ENCODE measurements at places on chromosomes 12 and 14. TPM values are rescaled to one million over a fixed set of nuclear protein-coding genes. Genes with fewer than 3 reads are reported as not detected.

GRCh38 chr14:30272848-30273832 is 285.8 kb upstream of the G2E3 start:
- no peak for DNase-seq

GRCh38 chr12:71504476-71504875 is 64.9 kb downstream of the LGR5 start:
- no peak for DNase-seq

DNA sequence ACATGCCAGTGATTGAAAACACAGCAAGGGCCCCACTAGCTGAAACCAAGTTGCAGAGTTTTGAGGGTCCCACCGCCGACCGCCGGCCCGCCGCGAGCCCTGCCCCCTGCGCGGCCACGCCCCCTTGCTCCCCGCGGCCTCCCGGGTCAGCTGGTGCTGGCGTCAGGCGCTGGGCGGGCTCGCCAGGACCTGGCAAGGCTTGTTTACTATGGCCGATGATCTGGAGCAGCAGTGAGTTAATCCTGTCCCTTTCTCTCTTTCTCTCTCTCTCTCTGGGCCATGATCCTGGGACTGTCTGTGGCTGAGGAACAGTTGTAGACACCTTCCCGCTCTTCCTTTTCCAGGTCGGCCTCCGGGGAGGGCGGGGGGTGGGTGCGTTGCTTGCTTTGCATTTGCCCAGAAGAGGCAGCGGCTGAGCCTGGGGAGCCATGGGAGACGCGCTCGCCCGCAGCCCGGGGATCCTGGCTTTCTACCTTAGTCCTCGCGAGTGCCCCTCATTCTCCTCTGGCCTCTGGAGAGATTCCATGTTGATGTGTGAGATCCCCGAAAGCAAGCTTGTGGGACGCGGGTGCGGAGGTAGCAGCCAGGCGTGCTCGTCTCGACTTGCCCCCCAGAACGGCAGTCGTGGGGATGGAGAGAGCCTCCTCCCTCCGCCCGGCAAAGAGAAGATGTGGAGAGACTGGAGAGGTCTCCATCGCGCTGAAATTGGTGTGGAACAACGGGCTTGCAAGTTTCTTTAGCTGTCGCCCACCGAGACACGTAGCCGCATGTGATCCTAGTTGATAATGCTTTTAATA is at the start of gene ABHD4:
ABHD4 (plus strand) TSS at position 202 of the 797 bp plus-strand sequence; CDS start at position 209, 7 bp downstream.
- DNase-seq = peak; percentile 75

DNA sequence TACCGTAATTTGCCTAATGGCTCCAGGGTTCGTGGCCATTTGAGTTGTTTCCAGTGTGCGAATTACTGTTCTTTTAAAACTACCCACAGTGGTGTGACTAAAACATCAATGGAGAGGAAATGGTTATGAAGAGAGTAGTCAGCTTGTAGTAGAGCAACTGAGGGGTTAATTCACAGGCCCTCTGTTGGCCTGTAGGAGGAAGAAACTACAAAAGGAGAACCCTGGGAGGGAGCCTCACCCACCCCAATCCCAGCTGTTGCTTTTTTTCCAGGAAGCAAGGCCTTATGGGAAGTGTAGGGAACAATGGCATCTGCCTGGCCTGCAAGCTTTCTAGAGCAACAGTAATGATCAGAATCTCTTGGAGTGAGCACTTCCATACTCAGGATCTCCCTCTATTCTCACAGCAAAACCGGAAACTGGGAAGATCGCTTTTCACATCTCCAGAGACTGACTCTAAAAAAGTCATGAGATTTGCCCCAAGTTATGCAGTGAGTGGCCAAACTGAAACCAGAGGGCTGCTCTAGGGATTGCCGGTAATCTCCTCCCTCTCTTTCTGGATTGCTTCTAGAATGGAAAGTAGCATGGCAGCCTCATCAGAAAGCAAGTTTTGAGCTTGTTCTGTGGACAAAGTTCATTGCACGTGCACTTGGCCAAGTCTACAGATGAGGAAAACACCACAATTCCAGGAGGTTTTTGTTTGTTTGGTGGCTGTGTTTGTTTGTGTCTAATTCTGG is 125.3 kb upstream of the PWP1 start:
- DNase-seq = no peak

DNA sequence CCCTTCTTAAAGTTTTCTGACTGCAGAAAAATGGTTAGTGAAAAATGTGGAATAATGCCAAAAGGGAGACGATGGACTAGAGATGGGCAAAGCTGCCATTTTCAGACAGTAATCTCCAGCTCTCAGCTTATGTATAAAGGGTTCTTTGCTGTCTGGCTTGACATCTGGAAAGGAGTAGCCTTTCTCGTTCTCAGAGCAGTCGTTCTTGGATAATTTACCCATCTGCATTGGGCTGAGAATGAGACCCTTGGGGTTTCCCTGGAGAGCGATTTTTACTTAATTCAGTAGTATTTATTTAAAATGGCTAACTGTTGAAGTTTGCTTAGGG is 1.2 kb downstream of the NUDT4 start:
- DNase-seq = no peak

DNA sequence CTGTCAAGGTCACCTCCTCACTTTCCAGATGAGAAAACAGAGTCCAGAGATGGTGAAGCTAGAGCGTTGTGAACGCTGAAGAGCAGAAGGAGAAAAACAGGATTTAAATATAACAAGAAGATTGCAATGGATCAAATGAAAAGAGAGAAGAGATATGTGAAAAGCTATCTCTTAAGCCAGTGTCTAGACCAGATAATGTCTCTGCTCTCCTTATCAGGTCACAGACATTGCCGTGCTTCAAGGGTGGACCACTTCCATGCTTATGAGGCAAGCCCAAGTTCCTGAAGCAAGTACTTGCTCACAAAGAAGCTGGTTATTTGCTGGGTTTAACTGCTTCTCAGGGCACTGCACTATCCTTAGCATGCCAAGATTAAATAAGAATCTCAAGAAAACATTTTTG is 31.6 kb upstream of the FRS2 start:
- DNase-seq = no peak

- DNase-seq = no peak
These were observed 11.5 kb downstream of the CCDC198 start for GRCh38 chr14:57482120-57482519.

DNA sequence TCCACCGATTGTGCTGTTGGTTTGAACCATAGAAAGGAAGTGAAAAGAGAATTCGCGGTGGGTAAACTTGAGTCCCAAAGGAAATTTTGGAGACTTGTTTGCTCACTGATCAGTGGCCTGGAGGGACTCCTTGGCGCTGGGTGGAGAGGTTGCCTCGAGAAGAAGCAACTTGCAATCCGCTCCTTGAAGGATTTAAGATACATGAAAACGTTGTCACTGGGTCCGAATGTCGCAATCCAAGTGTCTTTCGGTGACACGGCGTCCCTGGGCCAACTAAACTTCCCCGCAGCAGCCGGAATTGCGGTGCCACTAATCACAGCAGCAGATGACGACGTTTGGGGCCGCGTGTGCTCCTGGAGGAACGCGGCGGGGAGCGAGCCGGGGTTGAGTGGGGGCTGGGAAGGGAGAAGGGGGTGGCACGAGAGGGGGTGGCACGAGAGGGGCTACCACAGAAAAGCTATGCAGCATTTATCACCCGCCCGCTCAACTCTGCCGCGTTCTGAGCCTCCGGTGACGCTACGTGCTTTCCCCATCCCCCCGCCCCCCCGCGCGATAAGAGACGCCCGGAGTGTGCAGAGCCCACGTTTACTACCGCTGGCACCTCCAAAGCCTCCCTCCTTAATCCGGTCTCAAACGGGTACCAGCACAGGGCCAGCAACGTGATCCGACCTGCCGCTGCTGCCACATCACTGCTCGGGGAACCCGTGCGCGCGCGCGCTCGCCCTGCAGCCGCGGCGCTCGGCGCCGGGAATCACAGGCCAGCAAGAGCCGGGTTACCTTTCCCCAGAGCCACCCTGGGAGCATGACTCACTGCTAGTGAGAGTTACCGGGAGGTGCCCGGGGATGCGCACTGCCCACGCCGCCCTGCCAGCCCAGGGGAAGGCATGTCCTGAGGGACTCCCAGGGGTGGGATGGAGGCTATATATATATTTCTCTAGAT is 833 bp upstream of the BHLHE41 start:
- DNase-seq = no peak

- DNase-seq = peak; percentile 78
These were observed 43.4 kb upstream of the CFAP54 start for GRCh38 chr12:96445691-96446583.

- no peak for DNase-seq
These were observed 182.8 kb downstream of the ASCL1 start for GRCh38 chr12:103140286-103140685.

DNA sequence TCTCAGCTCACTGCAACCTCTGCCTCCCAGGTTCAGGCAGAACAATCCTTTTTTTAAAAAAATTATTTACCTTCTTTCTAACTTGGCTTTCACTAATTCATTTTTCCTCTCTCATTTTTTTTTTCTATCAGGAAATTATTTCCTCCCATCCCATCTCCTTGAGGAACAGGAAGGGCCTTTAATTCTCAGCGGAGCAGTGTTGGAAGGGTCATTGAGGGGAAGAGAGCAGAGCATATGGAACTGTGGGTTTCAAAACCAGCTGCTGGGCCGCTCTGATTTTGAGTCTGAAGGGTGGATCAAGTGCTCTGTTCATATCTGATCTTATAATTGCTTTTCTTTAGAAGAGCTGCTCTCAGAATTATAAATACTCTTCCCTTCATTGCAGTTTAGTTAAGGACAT is 29.0 kb downstream of the NUBPL start:
- no peak for DNase-seq

DNA sequence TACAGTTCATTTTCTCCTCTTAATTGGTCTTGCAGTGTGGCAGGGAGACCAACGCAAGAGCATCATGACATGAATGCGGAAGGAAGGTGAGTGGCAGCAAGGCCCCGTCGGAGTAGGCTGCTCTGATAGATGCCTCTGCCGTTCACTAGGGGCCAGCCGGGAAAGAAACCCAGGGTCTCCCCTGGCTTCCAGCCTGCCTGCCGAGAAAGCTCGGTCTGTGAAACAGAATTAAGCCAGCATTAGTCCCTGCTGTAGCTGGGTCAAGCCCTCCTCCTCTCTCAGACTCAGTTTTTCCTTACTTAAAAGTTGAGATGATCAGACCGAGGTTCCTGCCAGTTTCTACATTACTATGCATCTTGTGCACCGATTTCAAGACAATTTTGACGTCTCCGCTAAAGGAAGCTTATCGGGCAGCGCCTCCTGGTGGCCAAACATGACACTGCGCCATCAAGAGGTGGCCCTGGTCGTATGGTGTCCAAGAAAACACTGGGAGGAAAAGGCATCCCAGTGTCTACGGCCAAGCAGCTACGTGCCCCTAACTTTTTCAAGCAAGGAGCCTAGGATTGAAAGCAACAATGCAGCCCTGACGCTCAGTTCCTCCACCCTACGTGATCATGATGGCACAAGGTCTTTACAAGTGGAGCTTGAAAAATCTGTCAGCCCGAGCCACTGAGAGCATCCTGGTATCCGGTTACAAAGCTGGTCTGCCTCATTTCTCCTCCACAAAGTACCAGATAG is 131.6 kb downstream of the KSR2 start:
- peak; percentile 76 for DNase-seq

DNA sequence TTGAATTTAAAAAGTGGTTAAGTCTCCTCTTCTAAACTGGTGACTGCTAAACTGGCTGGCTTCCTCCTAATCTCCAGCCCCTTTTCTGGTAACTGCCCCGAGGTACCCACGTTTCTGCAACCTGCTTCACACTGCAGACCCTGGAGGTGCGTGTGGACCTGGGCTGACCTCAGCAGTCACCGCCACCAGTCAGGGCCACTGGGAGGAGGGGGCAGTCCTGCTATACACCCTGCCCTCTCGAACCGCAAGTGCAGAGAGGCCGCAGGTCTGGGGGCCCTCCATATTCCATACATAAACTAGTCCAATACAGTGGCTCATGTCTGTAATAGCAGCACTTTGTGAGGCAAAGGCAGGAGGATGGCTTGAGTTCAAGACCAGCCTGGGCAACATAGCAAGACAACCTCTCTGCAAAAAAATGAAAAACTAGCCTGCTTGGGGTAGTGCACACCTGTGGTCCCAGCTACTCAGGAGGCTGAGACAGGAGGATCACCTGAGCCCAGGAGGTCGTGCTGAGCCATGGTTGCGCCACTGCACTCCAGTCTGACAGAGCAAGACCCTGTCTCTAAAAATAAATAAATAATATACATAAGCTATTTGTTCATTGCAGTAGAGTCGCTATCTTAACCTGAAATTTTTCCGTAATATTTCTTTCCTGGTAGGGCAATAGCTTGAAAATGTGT is 25.6 kb downstream of the VPS37B start:
- no peak for DNase-seq

GRCh38 chr12:53170215-53170614 is 10.3 kb upstream of the ZNF740 start:
- no peak for DNase-seq

DNA sequence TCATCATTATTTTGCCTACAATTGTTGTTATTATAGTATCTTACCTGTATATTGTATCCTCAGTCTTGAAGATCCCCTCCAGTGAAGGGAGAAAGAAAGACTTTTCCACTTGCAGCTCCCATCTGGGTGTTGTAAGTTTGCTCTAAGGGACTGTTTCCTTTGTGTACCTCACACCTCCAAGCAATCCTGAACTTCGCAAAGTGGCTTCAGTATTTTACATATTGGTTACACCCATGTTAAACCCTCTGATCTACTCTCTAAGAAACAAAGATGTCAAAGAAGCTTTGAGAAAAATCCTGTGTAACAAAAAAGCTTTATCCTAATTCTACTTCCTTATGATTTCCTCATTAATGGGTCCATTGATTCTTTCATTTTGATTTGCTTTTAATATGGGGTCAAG is 10.1 kb upstream of the OR9K2 start:
- DNase-seq = no peak

DNA sequence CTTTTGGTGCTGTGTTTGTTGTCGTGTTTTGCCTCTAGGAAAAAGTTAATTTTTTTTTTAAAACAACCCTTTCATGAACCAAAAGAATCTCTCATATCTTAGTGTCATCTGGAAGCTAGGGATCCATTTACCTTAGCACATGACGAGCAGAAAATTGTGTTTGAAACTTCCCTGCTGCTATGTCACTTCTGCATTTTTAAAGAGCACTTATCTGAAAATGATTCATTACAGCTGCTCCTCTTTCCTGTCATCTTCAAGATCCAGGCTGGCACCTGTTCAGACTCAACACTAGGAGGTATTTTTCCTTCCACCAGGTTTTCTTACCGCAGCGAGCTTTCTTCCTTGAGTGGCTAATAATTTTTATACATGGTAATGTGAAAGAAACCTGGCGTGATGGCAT is 67.0 kb downstream of the EML1 start:
- DNase-seq = no peak

DNA sequence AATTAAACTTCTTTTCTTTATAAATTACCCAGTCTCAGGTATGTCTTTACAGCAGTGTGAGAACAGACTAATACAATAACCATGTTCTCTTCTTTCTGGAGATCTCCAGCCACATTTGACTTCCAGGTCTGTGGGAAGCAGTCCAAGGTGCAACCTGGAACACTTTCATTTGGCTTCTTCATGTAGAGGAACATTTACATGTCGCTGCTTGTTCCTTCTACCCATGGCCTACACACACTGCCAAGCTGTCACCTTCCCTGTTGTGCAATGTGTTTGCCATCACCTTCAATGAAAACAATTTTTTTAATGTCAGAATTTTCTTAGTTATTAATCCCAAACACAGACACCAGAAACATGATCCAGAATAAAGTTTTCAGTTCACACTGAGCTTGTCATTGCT is 104.7 kb downstream of the PRKCH start:
- DNase-seq = no peak

The ABHD12B gene
- not detected for total RNA-seq

The ANO2 gene
- total RNA-seq = not detected

The PDE3A gene
- total RNA-seq = not detected

The SLCO1A2 gene
- not detected for total RNA-seq

The TEAD4 gene
- total RNA-seq = 0.33 TPM

The TGFB3 gene
- 1.4 TPM for total RNA-seq

The CCDC38 gene
- 0.33 TPM for total RNA-seq

The CALCOCO1 gene
- 79.8 TPM for total RNA-seq
